Neural progenitor cell (in vitro differentiated cells): ENCODE measurements at places on chromosomes 6 and 20. TPM values are rescaled to one million over a fixed set of nuclear protein-coding genes. Genes with fewer than 3 reads are reported as not detected.

DNA sequence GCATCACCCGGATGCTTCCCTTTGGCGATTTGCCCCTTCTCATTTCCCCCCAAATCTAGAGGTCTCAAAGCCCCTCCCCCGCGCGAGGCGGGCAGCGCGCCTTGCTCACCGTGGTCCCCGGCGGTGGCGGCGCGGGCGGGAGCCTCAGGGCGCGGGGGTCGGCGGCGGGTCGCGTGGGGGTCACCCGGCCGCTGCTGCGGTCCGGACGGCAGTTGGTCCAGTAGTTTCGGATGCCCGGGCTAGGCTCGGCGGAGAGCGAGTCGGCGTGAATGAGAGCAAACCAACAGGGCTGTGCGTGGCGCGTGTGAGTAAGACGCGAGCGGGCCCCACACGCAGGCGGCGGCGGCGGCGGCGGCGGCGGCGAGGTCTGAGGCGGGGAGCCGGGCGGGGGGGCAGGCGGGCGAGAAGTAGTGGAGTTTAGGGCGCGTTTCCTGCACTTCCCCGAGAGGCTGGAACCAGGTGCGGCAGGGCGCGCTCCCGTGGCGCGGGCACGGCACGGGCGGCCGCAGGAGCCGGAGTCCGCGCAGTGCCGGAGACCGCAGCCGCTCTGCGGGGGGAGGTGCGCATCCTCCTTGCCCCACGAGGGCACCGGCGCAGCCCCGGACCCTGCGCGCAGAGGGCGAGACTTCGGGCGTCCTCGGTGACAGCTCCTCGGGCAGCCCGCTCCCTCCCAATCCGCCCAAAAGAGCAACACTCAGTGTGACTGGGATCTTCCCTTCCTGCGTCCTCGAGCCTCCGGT, 567 bp downstream of the HS3ST5 start:
- no peaks in the 10 kb centered on the region for H3K36me3 ChIP-seq
- H3K4me3 ChIP-seq = peak overlapping the region; percentile 83
- no peak overlapping the region for H3K27ac ChIP-seq
- DNase-seq = peak; percentile 70
- H3K4me1 ChIP-seq = peaks cover 16% of the 10 kb centered on the region
- H3K27me3 ChIP-seq = peaks cover 4% of the 10 kb centered on the region

GRCh38 chr20:50320901-50321796, 130.5 kb downstream of the CEBPB start:
- peak; percentile 85 for DNase-seq
- H3K27me3 ChIP-seq = no peaks in the 10 kb centered on the region
- H3K27ac ChIP-seq = no peak overlapping the region
- H3K4me1 ChIP-seq = peaks cover 12% of the 10 kb centered on the region
- H3K36me3 ChIP-seq = no peaks in the 10 kb centered on the region

GRCh38 chr6:27156874-27157458, 90.5 kb upstream of the PRSS16 start:
- H3K36me3 ChIP-seq = no peaks in the 10 kb centered on the region

DNA sequence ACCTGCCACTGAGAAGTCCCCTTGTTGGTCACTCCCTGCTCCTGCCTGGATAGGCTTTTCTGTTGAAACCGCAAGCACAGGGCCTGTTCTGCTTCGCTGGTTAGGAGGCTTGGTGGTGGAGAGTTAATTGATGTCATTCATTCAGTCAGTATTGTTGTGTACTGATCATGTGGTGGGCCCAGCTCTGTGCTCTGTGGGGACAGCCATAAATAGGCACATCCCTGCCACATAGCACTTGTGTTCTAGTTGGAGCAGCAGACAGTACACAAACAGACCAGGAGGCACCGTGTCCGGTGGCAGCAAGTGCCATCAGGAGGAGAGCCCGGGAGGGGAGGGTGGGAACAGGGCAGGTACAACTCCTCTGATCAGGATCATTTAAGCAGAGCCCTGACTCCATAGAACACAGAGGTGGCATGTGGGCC, 155.2 kb upstream of the INSM1 start:
- no peaks in the 10 kb centered on the region for H3K27me3 ChIP-seq
- H3K27ac ChIP-seq = no peak overlapping the region
- no peak overlapping the region for H3K4me3 ChIP-seq
- H3K4me1 ChIP-seq = peaks cover 56% of the 10 kb centered on the region
- DNase-seq = peak; percentile 35

The GJA10 gene
- total RNA-seq = 0.37 TPM in 1 of 2 replicates, not detected in the other
